C1 segment of cervical spinal cord (tissue), 14 donors: ENCODE measurements at places on chromosomes 2 and 18.

GRCh38 chr2:38290332-38290731, 86.7 kb downstream of the ATL2 start:
- no peak for DNase-seq

GRCh38 chr2:141316606-141317005, 814.2 kb downstream of the LRP1B start:
- DNase-seq: no peak

DNA sequence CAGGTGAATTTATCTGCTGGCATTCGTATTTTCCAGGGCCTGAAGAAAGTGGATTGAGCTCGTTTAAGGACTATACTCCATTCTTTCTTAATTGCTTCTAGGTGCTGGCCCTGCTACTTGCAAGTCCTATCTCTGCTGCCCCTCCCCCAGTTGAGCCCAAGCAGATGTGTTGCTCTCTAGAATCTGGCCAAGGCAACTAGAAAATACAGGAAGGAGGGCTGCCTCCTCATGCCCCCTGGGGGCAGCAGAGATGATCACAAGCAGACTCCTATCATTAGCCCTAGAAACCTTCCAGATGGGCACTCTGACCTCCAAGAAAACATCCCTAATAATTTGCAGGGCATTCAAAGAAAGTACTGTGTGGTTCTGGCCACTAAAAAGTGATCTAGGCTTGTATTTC, 72.5 kb upstream of the CYP26B1 start:
- DNase-seq: no peak

GRCh38 chr2:230043461-230043860, 25.3 kb downstream of the SLC16A14 start:
- DNase-seq: no peak

DNA sequence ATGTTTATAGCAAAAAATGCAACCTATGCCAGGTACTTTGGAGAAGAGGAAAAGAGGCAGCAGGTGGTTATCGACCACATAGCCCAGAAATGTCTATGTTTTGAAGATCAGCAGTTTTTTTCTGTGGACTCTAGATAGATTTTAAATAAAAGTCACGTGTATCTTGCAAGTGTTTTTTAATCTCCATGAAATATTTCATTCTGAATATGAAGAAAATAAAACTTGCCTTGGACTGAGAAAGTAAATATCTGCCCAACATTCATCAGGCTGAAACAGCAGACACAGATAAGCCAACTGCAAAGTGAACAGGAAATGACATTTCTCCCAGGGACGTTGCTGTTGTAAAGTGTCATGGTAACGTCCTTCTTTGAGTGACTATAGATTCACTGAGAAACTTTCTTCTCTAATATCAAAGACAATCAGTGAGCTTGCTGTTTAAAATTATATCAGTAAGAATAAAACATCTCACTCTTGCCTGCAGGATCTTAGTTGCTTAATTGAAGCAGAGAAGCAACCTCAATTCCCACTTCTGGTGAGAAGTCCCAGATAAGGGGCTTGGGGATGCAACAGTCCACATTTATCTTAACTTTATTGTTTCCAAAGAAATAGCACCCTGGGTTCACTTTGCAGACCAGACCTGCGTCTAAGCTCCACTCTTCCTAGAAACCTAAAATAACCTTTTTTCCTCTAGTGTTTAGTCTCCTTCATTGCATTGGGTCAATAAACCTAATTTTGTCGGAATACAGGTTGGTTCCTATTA, 6.3 kb downstream of the MYOM1 start:
- DNase-seq: no peak

- DNase-seq: no peak
Observed at GRCh38 chr18:74635224-74635975, 37.7 kb downstream of the ZNF407 start.

- DNase-seq: no peak
Observed at GRCh38 chr2:158214431-158214830, 112.8 kb downstream of the UPP2 start.

DNA sequence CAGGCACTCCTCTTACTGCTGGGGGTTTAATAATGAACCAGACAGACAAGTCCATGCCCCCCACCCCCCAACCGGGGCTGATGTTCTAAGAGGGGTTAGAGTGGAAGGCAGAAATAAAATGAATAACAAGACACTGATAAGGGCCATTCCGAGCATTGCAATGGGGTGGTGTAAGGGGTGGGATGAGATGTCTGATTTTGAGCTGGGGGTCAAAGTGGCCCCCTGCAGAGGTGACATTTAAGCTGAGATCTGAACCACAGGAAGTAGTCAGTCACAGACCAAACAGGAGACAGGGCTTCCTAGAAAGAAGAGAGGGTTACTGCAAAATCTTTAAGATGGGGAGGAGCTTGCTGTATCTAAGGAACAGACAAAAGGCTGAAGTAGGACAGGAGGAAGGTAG, 180.6 kb upstream of the SH3BP4 start:
- DNase-seq: no peak

GRCh38 chr2:142974288-142975024, 97.0 kb downstream of the KYNU start:
- DNase-seq: no peak

- DNase-seq: no peak
Observed at GRCh38 chr18:28984731-28985130, 807.8 kb upstream of the CDH2 start.

- DNase-seq: no peak
Observed at GRCh38 chr2:246489-247144, 17.2 kb downstream of the SH3YL1 start.

DNA sequence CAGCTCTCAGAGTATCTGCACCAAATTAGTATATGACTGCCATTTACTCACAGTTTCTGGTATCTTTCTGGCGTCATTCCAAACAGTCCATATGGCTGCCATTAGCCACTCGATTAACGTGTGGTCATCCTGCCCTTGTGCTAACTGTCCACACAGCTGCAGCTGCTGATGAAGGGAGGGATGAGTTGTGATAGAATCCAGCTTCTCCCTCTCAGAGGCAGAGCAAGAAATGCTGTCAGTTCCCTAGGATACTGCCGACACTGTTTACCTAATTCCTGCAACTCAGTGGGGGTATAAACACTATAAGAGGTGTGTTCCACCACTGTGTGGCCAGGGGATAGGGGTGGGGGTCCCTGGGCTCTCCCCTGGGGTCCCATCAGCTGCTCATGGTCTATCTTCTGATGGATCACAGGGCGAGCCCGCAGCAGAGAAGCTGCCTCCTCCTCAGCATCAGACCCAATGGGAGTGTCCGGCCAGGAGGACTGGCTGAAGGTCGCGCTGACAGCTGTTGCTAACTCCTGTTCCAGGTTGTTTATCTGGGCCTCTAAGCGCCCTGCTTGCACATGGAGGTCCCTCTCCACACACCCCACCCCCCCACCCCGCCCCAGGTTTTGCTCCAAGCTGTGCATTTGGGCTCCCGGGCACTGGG, 17.3 kb upstream of the KLHL23 start:
- no peak for DNase-seq

GRCh38 chr2:149740490-149740889, 152.9 kb upstream of the MMADHC start:
- DNase-seq: no peak

DNA sequence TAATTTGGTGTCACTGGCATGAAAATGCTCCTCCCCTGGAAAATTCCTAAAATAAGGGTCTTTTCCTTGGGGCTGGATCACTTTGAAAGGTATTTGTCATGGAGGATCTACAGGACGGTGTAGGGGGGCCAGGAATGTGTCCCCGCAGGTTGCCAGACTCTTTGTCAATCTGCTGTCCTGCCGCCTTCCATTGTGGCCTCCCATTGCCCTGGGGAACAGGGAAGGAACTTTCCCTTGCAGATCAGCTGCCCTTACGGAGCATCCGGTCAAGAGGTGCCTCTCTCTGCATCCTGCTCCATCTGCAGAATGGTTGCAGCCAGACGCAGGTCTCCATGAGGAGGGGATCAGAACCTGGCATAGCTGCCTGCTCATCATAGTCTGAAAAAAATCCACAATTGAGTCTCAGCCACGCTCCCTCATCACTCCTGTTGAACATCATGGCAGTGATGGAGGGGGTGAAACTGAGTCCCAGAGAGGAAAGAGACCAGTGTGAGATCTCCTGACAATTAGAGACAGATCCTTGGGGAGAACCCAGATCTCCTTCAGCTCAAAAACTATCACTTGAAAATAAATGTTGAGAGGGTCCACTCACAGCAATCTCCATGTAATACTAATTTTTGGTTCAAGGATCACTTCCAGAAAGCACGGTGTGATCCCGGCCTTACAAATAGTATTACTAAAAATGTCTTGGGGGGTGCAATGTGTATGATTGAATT, 244.8 kb downstream of the MYCN start:
- DNase-seq: no peak

DNA sequence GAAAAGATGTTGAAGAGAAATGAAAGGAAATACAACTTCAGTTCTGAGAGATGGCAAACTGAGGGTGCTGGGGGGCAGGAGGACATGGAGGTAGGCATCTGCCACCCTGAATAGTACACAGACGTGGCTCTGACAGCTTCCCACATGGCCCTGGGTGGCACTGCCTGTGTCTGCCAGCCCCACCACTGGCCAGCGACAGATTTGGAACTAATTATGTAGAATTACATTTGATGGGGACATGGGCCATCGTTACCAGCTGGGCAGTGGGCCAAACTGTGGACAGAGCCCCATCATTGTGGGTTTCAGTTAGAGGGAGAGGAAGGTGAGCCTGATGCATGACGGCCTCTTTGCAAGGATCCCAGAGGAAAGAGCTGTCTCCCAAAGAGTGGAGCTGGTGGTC, 216.0 kb upstream of the HAAO start:
- DNase-seq: no peak

- DNase-seq: no peak
Observed at GRCh38 chr2:3193443-3194330, 183.9 kb downstream of the EIPR1 start.

GRCh38 chr2:208142240-208142924, 3.6 kb downstream of the CRYGB start:
- no peak for DNase-seq

DNA sequence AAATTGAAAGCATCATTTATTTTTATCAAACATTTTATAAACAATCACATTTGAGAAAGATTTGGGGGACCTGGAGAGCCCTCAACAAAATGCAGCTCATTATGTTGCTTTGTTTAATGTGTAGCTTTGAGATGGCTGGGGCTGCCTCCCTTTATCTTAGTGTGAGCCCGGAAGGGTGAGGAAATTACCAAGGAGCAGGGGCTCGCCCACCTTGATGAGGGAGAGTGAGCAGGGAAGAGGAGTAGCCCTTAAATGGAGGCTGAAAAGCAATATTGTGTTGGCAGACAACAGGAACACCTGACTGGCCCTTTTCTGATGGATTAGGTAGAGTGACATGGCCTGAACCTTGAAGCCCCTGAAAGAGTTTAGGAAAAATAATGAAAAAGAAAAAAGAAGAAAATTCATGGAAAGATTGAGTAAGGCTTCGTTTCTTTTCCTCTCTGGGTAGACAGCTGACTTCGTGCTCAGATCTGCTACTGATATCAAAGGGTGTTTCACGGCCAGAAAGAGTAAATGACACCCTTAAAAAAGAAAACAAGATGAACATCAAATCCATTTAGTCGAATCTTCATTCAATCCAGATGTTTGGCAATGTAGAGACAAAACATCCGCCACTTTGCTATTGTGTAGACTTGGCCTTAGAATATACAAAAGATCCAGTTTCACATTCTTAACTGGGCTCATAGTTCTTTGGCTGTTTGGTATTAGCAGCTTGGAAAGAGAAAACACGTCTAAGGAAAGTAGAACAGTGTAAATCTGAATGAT, 206.5 kb upstream of the TCF4 start:
- DNase-seq: no peak

DNA sequence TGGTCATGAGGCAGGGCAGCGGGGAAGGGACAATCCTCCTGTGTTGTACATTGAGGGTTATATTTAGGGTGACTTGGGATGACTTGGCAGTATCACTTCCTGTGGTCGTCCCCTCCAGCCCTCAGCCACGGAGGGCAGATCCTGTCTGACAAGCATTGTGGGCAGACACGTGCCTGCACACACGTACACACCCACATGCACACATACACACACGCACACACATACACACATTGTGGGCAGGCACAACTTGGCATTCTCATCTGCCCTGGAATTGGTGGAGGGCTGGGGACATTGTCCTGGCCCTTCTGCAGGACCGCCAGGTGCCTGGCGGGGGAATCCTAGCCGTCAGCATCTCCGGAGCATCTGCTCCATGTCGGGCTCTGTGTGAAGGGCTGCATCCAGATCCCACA, 47.6 kb downstream of the ODC1 start:
- DNase-seq: no peak

DNA sequence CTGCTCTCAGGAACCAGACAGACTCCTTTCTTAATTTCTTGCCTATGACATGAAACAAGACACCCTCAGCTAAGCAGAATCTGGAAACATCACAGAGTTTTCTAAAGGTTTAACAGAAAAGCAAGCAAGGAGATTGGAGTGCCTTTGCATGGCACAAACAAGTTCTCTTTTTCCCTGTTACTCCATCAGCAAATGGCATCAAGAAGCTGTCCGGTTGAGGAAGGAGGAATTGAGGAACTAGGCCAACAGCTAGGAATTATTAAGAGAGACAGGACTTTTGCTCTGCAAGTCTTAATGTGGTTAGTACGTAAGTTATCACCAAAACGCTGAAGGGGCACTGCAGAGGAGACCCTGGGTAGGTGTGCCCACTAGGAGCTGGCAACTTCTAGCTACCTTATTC, 53.2 kb downstream of the NEB start:
- DNase-seq: no peak

- no peak for DNase-seq
Observed at GRCh38 chr18:9669016-9669415, 39.1 kb upstream of the RAB31 start.

GRCh38 chr2:145012214-145012670, 492.3 kb upstream of the ZEB2 start:
- no peak for DNase-seq

DNA sequence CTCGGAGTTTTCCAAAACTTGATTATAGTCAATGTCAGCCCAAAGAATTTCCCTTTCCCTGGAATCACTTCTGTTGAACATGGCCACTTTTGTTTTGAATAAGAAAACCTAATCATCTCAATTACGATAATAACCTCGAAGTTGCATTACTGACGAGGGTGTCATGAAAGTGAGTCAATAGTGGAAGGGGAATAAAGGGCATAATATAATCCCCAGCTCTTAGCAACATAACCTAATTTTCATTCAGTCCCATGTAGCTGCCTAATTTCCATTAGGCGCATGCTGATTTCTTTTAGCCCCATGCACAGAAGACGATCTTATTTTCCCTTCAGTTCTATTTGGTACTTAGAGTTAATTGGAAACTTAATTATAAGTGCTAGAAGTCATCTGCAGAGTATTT, 51.1 kb upstream of the RAPH1 start:
- DNase-seq: no peak

DNA sequence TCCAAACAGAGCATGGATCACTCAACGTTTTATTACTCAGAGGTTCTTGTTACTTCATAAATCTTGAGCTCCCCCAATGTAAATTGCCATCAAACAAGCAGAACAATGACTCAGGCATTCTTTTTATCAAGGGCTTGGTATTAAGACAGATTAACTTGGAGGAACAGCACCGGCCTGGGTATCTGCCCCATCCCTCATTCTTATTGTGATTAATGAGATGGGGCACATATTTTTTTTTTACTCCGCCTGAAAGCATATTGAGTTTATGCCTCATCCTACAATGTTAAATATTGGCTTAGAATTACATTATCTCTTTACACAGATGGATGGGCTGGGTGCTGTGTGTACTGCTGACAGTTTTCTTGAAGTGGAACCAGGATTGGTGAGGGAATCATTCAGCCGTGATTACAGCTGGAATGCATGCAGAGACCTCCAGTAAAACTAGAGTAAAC, 387.3 kb downstream of the CLIP4 start:
- no peak for DNase-seq

GRCh38 chr2:115084446-115084845, 642.0 kb downstream of the DPP10 start:
- DNase-seq: no peak

GRCh38 chr2:174546519-174547506, 50.8 kb downstream of the WIPF1 start:
- peak; percentile 39 for DNase-seq
